ENCODE measurements at places on chromosomes 7 and 10.

- no peak for DNase-seq
These were observed 52.7 kb downstream of the CDK14 start for GRCh38 chr7:90648834-90649233.

DNA sequence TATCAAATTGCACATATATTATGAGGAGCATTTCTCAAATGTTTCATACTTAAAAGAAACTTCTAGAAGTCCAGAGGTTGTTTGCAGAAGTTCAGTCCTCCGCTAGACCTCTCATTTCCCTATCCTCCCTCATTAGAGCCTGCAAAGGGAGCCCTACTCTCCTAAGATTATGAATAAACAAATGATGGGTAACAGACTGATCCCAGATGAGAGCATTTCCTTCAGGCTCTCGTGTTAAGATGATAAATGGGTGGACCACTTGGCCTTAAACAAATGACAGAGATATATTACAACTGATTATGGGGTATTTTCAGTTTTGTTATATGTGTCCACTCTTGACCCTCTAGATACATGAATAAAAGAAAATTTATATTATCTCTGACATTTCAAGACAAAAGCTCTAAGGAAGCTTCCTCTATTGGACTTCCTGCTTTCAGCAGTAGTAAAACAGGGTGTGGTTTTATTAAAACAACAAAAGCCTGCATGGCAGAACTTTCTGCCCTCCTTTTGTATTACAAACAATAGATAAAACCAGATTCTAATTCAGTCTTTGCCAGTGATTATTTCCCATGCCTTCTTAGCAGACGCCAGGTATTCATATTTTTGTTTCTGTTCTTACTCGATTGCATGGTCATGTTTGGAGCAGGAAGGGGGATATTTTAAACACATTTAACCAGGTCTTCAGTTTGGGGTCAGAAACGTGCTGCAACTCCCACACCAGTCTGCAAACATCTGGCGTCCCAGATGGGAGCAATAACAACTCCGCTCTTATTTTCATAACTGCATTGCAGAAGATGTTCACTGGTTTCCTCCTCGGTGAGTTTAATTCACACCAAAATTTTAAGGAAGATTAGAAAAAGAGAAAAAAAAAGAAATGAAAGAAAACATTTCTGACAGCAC lies 52.4 kb upstream of the FAM204A start:
- DNase-seq = no peak

DNA sequence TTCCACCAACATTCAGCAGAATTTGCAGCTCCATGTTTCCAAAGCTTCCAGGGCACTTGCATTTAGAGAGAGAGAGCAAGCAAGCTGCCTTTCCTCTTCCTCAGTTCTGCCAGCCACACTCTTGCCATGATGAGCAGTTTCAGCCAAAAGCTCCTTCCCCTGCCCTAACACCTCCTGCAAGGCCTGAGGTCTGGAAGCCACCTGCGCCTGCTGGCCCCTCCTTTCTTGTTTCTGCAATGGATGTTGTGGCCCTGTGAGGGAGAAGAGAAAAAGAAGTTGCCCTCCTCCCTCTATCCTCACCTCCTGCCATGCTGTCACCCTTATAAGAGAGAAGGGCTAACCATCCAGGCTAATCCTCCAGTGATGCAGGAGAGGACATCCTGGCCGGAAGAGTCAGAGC lies 48.7 kb downstream of the IKZF1 start:
- DNase-seq = no peak

GRCh38 chr10:26468291-26468690 lies 30.1 kb downstream of the APBB1IP start:
- DNase-seq = no peak

DNA sequence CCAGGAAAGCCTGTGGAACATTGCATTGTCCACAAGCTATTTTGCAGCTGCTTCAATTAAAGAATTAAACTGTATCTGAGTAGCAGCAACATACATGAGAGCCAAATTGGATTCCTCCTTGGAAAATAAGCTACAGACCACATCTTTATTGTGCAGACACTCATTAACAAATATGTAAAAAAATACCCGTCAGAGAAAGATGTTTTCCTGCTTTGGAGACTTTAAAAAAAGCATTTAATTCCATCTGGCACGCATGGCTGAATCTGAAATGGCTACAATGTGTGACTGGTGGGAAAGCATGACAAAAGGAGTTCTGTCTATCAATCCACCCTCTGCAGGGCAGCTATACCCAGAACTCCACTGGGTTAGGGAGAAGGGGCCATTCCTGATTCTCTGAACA lies 73.1 kb upstream of the HPS1 start:
- DNase-seq = no peak

DNA sequence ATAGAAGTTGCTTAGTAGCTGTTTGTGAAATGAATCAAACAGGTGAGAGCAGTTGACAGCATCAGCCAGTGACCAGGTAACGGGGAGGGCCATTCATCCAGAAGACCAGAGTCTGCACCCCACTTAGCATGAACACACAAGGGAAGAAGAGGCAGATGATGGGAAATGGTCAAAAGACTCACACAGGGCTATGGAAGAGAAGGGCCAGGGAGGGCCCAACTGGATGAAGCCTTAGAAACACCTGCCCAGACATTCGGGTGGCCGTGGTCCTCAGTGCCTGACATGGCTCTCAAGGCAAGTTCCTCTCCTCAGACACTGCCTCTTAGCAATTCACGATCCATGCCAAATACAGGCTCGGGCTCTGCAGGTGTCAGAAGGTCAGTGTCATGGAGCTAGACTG lies 354.1 kb downstream of the TCERG1L start:
- no peak for DNase-seq

DNA sequence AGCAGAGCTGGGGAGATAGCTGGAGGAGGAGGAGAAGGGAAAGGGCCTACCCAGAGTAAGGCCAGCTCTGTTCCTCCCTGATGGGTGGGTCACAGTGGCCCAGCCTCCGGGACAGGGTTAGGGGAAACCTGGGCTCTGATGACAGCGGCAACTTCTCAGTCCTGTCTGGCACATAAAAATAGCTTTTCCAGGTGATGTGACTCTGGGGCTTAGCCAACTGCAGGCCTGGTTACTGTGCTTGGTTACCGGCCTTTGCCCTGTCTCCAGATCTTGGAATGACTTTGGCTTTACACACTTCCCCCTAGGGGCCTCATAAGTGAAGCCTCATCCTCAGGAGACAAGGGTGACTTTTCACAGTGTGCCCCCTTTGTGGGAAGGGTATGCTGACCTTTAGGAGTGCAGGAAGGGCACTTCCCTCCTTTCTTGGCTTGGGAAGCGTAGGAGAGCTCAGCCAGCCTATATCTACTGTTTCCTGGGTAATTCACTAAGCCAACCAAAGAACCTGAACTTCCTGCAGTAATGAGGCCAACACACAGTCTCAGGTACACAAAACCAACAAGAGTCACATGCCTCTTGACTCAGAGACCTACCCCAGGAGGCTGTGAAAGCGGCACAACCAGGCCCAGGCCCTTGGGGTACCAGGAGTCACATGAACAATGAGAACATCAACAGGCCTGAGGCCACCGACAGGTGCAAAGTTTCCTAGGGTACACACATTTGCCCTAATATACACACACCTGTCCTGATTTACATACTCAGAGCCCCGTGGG lies 11.7 kb upstream of the HILPDA start:
- no peak for DNase-seq

DNA sequence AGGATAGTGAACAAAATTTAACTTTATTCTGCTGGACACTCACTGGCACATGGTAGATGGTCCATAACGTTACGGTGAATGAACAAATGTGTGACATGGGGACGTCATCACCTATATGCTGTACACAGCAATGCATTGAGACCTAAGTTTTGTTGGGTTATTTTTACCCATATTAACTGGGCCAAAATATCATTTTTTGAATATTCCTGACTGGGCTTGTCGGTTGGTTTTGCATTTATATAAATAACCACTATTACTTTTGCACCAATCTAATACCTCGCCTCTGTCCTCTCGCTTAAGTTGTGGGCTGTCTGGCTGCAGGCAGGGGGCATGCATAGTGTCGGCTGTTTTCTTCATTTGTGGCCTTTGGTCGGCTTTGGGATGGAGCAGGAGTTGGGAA lies 161.7 kb downstream of the USP6NL start:
- no peak for DNase-seq

DNA sequence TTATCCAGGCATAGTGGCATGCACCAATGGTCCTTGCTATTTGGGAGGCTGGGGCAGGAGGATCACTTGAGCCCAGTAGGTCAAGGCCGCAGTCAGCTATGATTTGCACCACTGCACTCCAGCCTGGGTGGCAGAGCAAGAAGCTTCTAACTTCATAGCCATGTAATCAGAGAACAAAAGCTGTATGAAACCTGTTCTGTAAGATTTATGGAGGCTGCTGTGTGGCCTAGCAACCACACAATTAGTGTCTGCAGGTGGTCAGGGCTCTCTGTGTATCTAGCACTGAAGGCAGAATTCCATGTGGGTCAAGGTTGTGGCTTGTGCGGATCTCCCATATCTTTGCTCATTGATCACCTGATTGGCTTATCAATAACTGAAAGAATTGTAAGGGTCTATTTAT lies 221.5 kb upstream of the FOXK1 start:
- no peak for DNase-seq

GRCh38 chr7:42338231-42338915 lies 101.4 kb upstream of the GLI3 start:
- DNase-seq = no peak

DNA sequence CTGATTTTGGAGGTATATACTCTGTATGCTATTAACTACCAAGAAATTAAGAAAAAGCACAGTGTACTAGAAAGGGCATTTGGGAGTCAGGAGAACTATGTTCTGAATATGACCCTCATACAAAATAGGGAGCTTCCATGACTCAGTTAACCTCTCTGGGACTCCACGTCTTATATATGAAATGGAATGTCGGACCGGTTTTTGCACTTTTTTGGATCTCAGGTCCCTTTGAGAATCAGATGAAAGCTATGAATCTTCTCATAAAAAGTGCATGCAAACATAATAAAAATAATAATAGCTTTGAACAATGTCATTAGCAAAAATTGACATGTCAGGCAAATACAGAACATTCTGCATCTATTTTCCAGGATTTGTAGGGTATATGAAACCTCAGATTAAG lies 113.0 kb downstream of the ARID5B start:
- DNase-seq = no peak

DNA sequence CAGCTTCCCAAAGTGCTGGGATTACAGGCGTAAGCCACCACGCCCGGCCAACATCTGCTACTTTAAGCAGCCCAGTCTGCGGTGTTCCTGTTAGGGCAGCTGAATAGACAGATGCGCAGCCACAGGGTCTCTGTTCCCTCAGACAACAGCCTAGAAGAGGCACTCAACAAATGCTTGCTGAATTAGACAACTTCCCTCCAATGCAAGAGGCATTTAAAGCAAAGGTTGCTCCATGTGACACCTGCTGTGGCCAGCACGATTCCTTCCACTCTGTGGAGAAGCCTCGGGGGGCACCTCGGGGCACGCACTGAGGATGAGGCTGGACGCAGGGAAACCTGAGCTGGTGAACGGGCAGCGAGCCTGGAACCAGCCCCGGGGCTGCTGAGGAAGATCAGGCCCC lies 237.8 kb downstream of the MAD1L1 start:
- no peak for DNase-seq

- no peak for DNase-seq
These were observed 30.5 kb downstream of the IPMK start for GRCh38 chr10:58237014-58237834.
